Endothelial cell of umbilical vein (primary cell): ENCODE measurements at places on chromosomes 16 and 17. TPM values are rescaled to one million over a fixed set of nuclear protein-coding genes. Genes with fewer than 3 reads are reported as not detected.
A peak's percentile ranks its signal among the peaks of the same experiment; 100 is the strongest.

TTYH2 gene
- 0.75 and 1.1 TPM in 2 replicates for total RNA-seq

PYY gene
- total RNA-seq, result not detected in 2 replicates

C17orf50 gene
- not detected in 2 replicates for total RNA-seq

GRCh38 chr17:66348584-66349165, 46.3 kb downstream of the PRKCA start:
- peak overlapping the region; percentile 23 for H3K27ac ChIP-seq
- DNase-seq, result peak; percentile 76
- no peak overlapping the region for H3K4me3 ChIP-seq
- H3K4me1 ChIP-seq, result peaks cover 24% of the 10 kb centered on the region
- H3K27me3 ChIP-seq, result no peaks in the 10 kb centered on the region

GRCh38 chr16:55503726-55504550, 4.9 kb upstream of the LPCAT2 start:
- no peak overlapping the region for H3K4me3 ChIP-seq
- H3K27me3 ChIP-seq, result no peaks in the 10 kb centered on the region
- peaks cover 43% of the 10 kb centered on the region for H3K36me3 ChIP-seq
- H3K27ac ChIP-seq, result peak overlapping the region; percentile 95

- peaks cover 31% of the 10 kb centered on the region for H3K4me1 ChIP-seq
- peak; percentile 45 for DNase-seq
- H3K27ac ChIP-seq, result no peak overlapping the region
- no peaks in the 10 kb centered on the region for H3K27me3 ChIP-seq
- peak overlapping the region; percentile 24 for H3K4me3 ChIP-seq
Measured at GRCh38 chr17:50426814-50427787, 1.1 kb downstream of the ACSF2 start.

DNA sequence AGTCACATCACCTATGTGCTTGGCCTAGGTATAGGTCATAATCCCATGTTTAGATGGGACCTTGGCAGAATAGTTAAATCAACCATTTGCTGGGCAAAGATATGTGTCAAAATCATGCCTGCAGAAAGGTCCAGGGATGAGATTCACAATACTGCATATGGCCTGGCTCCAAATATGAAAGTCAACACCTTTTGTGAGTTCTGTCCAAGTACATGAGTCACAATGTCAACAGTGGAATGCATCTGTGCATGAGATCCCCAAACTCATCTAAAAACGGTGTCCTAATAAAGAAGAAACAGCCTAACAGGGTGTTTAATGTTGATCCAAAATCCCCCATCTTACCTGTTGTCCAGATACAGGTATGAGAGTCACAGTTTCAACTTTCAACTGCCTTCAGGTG, 1847.5 kb downstream of the TP53TG3F start:
- no peak for DNase-seq
- H3K4me1 ChIP-seq, result no peaks in the 10 kb centered on the region
- no peak overlapping the region for H3K4me3 ChIP-seq
